SIG-M5 (cell line): ENCODE measurements at places on chromosomes 1 and 21.

DNA sequence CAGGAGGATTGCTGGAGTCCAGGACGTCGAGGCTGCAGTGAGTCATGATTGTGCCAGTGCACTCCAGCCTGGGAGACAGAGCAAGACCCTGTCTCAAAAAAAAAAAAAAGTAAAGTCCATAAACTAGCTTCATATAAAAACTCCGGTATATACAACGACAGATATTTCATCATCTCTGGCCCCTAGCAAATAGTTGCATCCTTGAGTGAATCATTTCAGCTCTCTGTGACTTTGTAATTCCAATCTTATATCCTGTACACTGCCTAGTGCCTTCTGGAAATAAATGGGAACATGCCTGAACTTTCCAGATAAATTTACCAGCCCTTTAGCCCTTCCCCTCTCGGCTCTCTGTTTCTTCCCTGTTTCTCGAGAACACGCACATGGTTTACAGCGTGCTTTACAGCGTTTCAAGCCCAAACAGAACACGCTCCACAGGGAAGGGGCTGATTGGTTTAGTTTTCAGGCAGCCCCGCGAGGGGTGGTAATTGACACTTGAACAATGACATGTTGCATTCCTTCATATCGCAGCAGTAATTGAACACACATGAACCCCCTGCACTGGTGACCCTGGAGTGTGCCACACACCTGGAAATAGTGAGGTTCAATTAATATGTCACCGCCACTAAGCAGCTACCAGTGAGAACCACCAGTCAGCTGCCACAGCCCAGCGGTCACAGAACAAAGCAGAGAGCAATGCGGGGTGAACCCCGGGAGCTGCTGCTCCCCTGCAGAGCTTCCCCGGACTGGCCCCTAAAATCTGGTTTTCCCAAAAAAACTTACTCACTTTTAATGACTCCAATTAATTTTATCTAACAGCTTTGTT is 35.7 kb upstream of the SIM2 start:
- DNase-seq: no peak

DNA sequence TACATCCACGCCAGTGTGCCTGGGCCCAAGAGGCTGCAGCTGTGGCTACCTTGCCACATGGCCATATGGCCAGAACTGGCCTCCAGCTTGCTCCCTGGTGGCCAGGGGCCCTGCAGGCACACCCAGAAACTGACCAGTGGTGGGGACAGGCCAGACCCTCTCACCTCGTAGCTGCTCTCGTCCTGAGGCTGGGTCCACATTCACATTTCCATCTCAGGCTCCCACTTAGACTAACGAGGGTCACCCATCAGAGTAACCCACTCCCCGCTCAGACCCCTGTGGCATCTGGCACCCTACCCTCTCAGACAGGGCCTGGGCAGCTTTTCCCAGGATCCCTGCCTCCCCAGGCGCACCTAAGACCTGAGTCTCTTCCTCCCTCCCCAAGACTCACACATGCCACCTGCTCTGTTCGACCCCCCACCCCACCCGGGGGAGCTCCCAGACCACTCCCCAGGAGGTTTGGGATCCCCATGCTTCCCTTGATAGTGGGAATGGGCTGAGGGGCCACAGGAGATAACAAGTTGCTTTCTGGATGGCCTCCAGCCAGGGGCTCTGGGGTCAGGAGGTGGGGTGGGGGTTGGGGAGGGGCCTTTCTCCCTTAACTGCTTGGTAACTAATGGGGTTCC is 21.3 kb upstream of the RNU1-4 start:
- DNase-seq: no peak

DNA sequence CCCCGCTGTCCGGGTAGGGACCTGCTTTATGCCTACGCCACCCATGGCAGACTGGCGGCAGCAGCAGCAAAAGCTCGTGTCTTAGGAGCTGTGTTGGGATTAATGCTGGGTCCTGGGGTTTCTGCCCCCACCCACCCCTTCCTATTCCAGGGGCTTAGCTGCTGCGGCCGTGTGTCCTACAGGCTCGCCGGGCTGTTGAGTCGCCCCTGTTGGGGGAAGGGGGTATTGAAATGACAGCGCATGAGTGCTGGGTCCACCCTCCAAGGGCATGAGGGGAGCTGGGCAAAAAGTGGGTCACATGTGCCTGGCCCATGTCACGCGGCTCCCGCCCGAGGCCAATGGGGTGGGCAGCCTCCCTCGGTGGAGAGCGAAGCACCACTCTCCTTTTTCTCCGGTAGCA is 118.3 kb upstream of the COL6A1 start:
- no peak for DNase-seq

- DNase-seq: no peak
Observed at GRCh38 chr1:17235135-17235885, 13.6 kb upstream of the PADI3 start.

GRCh38 chr1:53575955-53576320 is 116.7 kb downstream of the DMRTB1 start:
- no peak for DNase-seq

- no peak for DNase-seq
Observed at GRCh38 chr1:234861024-234861620, 251.1 kb upstream of the IRF2BP2 start.

DNA sequence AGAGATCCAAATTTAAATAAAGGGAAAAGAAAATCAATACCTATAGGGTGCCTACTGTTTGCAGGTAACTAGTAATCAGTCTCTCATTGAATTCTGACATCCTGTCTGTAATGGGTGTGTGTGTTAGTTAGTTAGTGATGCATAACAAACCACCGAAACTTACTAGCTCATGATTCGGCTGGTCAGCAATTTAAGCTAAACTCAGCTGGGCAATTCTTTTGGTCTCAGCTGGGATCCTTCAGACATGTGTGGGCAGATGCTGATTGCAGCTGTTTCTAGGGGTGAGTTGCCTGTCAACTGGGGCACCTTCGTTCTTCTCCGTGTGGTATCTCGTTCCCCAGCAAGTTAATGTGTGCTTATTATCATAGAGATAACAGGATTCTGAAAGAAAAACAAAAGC is 40.2 kb upstream of the ZNF124 start:
- no peak for DNase-seq

GRCh38 chr1:36204347-36204909 is 19.8 kb upstream of the THRAP3 start:
- DNase-seq: no peak

GRCh38 chr1:184648856-184649201 is 105.8 kb downstream of the EDEM3 start:
- no peak for DNase-seq

DNA sequence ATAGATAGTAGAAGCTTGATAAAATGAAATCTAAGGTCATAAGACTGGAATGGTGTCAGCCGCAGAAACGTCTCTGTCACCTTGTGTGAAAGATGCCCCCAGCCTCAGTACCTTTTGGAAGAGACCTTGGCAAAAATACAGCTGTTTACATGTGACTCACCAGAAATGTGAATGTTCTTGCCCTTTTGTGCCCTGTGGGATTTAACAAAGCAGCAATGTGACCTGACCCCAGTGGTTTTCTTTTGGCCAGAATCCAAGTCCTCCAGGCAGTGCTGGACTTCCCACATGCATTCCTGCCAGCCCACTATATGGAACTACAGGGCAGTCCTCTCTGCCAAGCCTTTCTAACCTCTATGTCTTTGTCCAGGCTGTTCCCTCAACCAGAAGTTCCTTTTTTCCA is 27.2 kb upstream of the LRRC8C start:
- no peak for DNase-seq

GRCh38 chr1:30719406-30720270 is 3.7 kb downstream of the MATN1 start:
- DNase-seq: no peak

- no peak for DNase-seq
Observed at GRCh38 chr1:43135857-43136781, 36.0 kb downstream of the EBNA1BP2 start.

GRCh38 chr1:905071-905749 is 18.5 kb upstream of the SAMD11 start:
- no peak for DNase-seq

- no peak for DNase-seq
Observed at GRCh38 chr1:115170377-115170776, 81.1 kb upstream of the TSPAN2 start.

GRCh38 chr21:42302076-42302650 is 13.0 kb downstream of the TFF3 start:
- DNase-seq: no peak

DNA sequence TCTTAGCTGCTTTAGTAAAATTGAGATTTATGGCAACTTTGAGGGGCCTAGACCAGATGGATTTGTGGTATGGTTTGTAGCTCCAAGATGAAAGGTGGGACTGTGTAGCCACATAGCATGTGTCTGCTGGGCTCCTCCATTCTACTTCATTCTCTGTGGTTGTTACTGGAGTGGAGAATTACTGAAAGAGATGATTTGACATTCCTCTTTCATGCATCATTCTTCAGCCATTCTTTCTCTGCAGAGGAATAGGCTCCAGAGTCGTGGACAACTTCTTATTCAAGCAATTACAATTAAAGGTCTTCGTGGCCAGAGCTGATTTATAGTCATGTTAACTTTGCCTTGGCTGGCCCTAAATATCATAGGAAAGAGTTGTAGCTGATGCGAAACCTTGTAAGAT is 328.9 kb downstream of the PAPPA2 start:
- no peak for DNase-seq

GRCh38 chr1:206449565-206449964 is 20.7 kb upstream of the IKBKE start:
- no peak for DNase-seq

- DNase-seq: no peak
Observed at GRCh38 chr1:32891630-32892029, 5.3 kb downstream of the HPCA start.

GRCh38 chr1:156284757-156285156 is 632 bp downstream of the TMEM79 start:
- DNase-seq: no peak

DNA sequence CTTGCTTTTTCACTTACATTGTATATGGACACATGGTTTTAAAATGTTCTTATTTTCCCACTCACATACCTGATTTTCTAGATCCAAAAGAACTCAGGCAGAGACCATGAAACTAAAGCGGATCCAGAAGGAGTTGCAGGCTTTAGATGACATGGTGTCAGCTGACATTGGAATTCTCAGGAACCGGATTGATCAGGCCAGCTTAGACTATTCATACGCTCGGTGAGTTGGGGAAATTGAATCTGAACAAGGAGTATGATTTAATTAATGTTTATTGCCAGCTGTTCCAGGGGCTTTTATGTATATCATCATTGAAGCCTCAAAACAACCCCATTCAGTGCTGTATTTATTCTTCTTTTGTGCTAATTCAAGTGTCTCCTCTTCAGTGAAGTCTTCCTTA is 12.7 kb downstream of the GORAB start:
- DNase-seq: no peak

- DNase-seq: no peak
Observed at GRCh38 chr1:206551296-206551985, 44.1 kb downstream of the RASSF5 start.

- DNase-seq: no peak
Observed at GRCh38 chr1:176559878-176560277, 96.9 kb downstream of the PAPPA2 start.

DNA sequence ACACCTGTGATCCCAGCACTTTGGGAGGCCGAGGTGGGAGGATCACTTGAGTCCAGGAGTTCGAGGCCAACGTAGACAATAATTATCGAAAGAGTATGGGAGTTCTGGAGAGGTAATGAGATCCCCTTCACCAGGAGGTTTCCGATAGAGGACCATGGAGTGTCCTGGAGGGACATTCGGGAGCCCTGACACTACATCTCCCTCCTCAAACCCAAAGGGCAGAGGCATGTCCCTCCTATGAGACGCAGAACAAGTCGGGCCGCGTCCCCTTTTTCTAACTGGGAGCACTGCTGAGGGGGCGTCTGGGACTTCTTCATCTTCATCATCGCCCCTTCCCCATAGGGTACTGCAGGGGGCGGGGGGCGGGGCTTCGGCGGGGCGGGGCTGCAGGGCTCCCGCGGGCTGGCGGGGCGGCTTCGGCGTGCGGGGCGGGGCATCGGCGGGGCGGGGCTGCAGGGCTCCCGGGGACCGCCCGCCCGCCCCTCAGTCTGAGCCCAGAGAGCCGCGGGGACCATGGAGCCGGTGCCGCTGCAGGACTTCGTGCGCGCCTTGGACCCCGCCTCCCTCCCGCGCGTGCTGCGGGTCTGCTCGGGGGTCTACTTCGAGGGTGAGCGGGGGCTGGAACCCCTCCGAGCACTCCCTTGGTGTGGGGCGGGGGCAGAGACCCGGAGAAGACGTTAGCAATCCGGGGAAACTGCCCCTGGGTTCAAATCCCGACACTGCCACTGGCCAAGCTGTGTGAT is at the start of gene THEMIS2:
Gene THEMIS2 (plus strand): TSS at position 486 of the 743 bp plus-strand sequence. CDS start 28 bp downstream, at position 514.
- DNase-seq: no peak

DNA sequence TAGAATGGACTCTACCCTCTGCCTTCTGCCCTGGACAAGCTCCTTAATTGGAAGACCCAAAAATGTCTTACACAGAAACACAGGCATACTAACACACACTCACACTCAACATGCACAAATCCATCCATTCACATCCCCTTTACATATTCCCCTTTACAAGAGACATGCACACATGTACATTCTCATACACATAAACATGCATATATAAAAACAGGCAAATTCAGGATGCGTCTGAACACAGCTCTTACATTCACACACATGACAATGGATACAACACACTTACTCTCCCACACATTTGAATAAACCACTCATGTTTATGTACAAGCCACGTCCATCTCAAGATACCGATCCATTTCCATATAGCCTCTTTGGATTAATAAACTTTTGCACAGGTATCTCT is 84.4 kb downstream of the HMGB4 start:
- no peak for DNase-seq

DNA sequence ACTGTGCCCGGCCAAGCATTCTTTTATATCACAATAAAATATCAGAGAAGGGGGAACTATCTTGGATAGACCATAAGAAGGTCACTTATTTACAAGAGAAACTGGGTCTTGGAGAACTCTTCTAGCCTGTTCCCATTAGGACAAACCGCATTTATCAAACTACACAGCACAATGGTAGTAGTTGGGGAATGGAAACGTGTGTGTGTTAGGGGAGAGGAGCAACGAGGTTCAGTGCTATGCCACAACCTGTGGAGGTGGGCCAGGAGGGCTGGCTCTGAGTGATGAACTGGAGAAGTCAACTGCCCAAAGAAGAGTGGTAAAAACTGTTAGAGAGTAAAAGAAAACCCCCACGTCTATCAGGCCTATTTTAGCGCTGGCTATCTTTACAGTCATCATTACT is 1.6 kb downstream of the DONSON start:
- DNase-seq: no peak

GRCh38 chr1:77972080-77972479 is 6.8 kb downstream of the FUBP1 start:
- DNase-seq: no peak
